Endodermal cell (in vitro differentiated cells): ENCODE measurements at places on chromosomes 4 and X. TPM values are rescaled to one million over a fixed set of nuclear protein-coding genes. Genes with fewer than 3 reads are reported as not detected.

Gene SHOX
- total RNA-seq: not detected in 2 replicates

GRCh38 chr4:76515975-76516843 lies 81.2 kb downstream of the SHROOM3 start:
- DNase-seq: no peak

Gene JCHAIN
- not detected in 3 replicates for total RNA-seq

Gene CT83
- total RNA-seq: 0.63 and 0.73 TPM in 2 replicates

- DNase-seq: peak; percentile 24
These were observed 2.9 kb downstream of the GAK start for GRCh38 chr4:929096-929765.

- DNase-seq: peak; percentile 88
These were observed at the start of gene BEX5 for GRCh38 chrX:102155806-102156179. TSS of gene BEX5 (minus strand) at chrX:102155977. CDS start at chrX:102154265, 1,712 bp downstream.

- DNase-seq: no peak
These were observed 90.3 kb downstream of the ANTXR2 start for GRCh38 chr4:79982601-79983322.

- DNase-seq: no peak
These were observed 691 bp downstream of the SCARB2 start for GRCh38 chr4:76212851-76213414.

DNA sequence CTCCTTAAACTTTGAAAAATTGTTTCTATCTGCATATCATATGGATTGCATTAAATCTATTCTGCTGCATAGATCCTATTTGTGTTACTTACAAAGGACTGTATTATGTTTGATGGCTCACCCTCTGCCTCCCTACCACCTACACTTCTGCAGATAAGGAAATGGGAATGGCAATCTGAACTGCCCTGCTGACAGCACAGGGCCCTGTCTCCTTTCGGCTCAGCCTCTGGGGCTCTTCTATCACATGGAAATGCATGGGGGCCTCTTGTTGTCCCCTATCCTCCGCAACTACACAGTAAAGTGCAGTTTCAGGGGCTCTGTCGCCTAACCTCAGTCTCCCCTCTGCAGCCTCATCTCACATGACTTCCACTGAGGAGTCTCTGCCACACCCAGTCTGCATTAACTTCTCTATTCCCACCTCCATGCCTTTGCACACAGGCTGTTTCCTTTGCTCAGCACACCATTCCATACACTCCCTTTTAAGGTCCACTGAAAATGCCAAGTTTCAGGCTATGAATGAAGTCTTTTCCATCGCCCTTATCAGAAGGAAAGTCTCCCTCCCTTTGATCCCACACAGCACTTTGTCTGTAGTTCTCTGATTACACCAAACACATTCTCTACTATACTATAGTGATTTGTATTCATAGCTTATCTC lies 12.5 kb downstream of the RELL1 start:
- DNase-seq: no peak

GRCh38 chr4:94960708-94961107 lies 203.0 kb downstream of the BMPR1B start:
- DNase-seq: no peak

- DNase-seq: no peak
These were observed 211.5 kb upstream of the DDX53 start for GRCh38 chrX:22788221-22788620.
